Hematopoietic multipotent progenitor cell treated with erythropoietin and hydrocortisone succinate and interleukin-3 and kit ligand, for 17 days (in vitro differentiated cells): ENCODE measurements at places on chromosomes 7 and 10.

DNA sequence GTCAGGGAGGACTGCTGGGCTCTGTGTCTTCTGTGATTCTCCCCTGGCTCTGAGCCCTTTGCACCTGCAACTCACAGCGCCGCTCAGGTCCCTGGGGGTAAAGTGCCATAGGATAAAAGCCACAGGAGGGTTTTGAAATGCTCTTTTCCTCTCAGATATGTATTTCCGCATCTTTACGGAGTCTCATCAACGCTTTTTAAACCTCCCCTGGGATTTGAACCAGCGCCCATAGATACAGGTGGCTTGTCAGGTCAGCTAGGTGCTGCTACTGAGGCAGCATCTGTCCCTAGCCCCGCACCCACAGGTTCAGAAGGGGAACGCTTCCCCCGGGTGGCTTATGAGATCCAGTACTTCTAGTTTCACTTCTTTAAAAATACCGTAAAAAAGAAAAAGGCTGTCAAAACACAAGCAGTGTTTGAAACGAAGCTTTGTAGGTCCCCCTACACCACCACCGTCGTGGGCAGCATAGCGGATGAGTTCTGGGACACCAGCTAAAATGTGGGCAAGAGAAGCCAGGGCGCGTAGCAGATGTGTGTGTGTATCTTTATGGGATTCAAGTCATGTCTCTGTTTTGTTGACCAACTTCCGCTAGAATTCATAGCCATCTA, 173.5 kb downstream of the CUX1 start:
- no peak for DNase-seq

GRCh38 chr7:155483868-155484325, 26.0 kb downstream of the EN2 start:
- DNase-seq: no peak

DNA sequence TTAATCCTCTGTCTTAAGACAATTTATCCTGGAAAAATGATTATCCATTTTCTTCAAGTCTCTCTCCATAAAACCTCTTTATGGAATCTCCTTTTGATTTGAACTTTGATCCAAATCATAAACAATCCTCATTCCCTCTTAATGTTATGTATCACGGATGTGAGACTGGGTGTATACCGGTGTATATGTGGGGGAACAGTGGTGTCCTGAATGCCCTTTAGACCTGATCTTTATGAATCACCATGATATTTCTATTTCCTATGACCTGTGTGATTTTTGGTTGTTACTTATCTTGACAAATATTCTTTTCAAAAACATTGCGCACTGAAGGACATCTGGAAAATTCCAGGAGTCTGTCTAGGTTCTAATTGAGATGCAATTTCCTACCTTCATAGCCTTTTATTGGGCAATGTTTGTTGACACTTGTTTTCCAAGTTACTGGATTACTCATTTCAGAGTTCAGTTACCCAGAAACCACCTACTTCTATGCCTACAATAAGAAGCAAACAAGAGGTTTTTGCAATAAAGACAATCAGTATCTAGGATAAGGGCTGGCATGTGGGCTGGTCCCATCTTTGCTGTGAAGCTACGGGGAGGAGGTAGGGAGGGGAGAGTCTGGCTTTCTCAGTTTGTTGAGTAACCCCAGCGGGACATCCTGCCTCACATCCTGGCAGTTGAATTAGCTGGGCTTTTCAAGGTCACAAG, 190.4 kb downstream of the CTTNBP2 start:
- DNase-seq: no peak

GRCh38 chr10:70759781-70760180, 25.4 kb downstream of the TBATA start:
- DNase-seq: no peak
